ENCODE measurements at places on chromosomes 1 and 21.

DNA sequence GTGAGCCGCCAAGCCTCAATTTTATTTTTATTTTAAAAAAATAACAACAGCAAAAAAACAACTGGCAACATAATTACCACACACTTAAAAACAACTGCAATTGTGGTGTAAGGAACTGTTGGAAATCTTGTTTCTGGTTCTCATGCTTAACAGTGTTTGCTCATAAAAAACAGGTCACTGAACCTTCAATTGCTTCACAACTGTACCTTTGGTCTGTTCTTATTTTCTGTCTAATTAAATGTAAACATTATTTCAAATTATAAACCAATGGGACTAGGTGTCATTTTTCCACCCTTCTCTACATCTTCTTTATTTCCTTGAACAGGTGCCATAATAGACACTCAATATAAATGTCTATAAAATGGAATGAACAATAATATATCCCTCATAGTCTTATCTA lies 68.4 kb upstream of the CHRM3 start:
- no peak for DNase-seq

GRCh38 chr1:7675431-7676273 lies 95.4 kb upstream of the VAMP3 start:
- no peak for DNase-seq

GRCh38 chr21:28068455-28069358 lies 924.0 kb downstream of the LTN1 start:
- DNase-seq: no peak

GRCh38 chr1:37725851-37726613 lies 33.7 kb downstream of the CDCA8 start:
- DNase-seq: no peak

DNA sequence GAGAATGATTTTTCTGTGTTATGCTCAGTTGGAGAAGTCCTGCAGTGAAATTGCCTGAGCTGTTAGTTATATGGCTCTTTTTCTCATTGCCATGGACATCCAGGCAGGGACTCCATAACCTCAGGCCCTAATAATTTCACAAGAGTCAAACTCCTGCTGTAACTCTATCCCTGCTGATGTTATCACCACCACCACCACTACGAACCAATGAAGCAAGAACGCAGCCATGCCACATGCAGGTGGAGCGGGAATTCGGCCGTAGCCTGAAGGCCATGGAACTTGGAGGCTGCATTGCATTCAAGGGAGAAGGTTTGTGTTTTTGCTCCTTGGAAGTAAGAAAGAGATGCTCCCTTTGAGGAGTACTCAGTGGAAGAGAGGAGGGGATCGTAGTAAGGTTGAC lies 16.8 kb upstream of the DLGAP3 start:
- no peak for DNase-seq

DNA sequence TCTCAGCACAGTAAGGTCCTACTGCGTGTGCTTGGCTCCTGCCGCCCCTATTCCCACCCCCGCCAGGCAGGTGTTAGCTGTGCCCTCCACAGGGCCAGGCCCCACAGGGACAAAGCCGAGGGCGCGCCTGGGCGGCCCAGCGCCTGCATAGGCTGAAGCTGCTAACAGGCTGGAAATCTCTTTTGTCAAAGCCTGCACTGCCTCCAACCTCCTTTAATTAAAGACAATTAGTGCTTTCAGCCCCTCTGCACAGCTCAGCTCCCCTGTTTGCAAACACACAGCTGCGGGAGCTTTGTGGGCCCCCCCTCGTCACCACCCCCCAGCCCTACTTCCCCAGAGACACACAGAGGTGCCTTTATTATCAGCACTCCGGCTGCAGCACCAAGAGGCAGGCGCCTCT lies 95.9 kb downstream of the EPHB2 start:
- DNase-seq: no peak

- no peak for DNase-seq
These were observed 2.4 kb upstream of the FCGR2A start for GRCh38 chr1:161502641-161503393.

DNA sequence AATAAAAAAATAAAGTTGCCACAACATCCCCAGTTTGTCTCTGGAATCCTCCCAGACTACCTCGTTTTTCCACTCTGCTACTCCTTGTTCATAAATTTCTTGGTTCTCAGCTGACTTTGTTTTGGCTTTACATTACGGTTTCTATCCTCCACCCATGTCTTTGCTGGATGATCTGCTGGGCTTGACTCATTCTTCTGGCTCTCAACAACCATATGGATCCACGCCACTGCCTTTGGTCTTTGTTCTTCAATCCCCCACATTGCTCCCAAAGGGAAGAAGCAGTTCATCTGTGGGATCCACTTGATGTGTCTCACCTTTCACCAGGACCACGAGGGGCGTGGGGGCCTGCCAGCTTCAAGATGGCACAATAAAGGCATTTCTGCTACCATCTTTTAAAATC lies 67.1 kb upstream of the NBL1 start:
- no peak for DNase-seq

DNA sequence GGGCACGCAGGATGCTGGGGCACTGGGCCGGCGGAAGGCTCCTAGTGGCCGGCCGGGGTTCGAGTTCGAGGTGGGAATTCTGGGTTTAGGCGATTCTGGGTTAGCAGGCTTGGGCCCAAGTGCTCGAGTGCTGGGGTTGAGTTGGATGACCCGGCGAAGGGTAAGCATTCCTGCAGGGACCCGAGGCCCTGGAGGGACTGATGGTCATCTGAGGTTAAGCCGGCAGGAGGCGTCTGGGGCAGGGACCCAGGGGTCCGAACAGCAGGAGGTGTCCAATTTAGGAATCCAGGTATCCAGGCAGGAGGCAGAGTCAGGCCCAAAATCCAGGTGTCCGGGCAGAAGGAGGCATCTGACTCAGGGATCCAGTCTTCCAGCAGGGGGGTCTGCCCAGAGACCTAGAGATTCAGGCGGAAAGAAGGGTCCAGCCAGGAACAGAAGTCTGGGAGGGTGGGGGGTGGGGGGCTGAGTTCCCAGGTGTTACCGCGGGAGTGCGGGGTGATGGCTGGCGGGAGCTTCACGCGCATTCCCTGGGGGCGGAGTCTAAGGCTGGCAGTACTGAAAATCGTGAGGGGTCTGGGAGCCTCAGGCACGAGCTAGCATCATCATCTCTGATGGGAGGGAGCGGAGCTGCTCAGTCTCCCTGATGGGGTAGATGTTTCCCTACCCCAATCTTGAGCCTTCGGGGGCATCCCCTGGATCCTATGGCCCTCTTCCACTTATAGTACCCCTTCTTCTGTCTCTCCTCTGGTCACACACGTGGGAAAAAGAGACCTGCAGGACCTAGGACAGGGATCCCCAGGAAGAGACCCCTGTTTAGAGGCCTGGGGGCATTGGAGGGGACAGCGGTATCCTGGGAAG lies 585 bp downstream of the GPR3 start:
- no peak for DNase-seq

DNA sequence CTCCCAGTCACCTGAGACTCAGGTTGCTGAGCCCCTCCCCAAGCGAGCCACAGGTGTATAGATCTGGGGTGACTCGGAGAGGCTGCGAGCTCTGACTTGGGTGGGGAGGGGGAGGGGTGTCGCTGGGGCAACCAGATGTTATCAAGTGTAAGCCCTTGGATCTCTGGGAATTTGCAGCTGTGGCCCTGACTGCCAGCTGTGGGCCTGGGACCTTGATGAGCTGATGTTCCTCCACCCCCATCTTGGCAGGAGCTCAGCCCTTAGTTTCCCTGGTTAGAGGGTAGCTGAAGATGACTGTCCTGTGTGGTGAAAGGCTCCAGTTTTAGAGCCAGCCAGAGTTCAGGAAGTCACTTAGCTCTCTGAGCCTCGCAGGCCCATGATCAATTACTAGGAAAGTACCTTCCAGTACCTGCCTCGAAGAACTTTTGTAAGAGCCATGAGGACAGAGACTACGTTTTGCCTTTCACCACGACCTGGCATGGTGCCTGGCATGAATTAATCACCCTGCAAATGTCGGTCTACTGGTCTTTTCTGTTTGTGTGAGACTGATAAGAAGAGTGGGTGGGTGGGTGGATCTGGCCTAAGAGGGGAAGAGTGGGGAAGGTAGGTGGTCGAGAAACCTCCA lies 55.8 kb downstream of the YARS1 start:
- no peak for DNase-seq

- DNase-seq: no peak
These were observed 58.1 kb downstream of the NEK7 start for GRCh38 chr1:198214924-198215323.

- DNase-seq: no peak
These were observed 4.0 kb downstream of the HYI start for GRCh38 chr1:43449708-43450069.

GRCh38 chr1:184299406-184299790 lies 87.4 kb upstream of the C1orf21 start:
- DNase-seq: no peak
